ENCODE measurements at places on chromosomes 2 and 18.

- no peak for DNase-seq
These were observed 341.1 kb downstream of the BCL11A start for GRCh38 chr2:60212181-60212945.

GRCh38 chr2:224363281-224363680 is 38.6 kb downstream of the FAM124B start:
- DNase-seq, result no peak

DNA sequence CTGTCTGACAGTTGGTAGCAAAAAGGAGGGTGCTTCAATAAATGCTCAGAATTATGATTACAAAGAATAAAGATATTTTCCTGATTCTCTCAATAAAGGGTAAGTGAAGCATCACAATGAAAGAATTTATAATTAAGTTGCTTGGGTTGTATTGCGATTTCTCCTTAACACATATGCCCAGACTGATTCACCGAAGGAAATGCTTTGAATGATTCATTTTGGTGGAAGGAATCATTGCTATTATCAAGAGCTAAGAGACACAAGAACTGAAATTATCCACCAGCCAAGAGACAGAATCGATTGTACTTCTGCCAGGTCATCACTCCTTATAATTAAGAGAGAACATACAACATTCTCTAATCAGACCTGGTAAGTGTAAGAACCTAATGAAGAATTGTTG is 301.4 kb downstream of the NR4A2 start:
- DNase-seq, result no peak

GRCh38 chr18:57748770-57749603 is 54.1 kb downstream of the ATP8B1 start:
- no peak for DNase-seq

- DNase-seq, result no peak
These were observed 284.4 kb downstream of the SOX11 start for GRCh38 chr2:5976531-5977065.

- no peak for DNase-seq
These were observed 138.9 kb downstream of the HDAC4 start for GRCh38 chr2:239261796-239262483.

DNA sequence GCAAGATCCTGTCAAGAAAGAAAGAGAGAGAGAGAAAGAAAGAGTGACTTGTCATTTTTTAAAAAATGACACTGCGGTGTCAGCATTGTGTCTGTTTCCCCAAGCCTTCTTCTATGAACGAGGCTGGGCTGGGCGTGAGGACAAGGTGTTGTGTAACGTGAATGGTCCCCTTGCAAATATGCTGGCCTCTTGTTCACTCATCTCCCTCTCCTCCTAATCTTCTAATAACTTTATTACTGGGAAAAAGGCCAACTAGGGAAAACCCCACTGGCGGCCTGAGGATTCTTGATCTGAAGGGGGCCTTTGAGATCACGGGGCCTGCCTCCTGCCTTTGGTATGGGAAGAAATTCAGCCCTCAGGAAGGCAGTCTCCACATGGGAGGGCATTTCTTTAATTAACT is 163.1 kb downstream of the MIB1 start:
- no peak for DNase-seq

DNA sequence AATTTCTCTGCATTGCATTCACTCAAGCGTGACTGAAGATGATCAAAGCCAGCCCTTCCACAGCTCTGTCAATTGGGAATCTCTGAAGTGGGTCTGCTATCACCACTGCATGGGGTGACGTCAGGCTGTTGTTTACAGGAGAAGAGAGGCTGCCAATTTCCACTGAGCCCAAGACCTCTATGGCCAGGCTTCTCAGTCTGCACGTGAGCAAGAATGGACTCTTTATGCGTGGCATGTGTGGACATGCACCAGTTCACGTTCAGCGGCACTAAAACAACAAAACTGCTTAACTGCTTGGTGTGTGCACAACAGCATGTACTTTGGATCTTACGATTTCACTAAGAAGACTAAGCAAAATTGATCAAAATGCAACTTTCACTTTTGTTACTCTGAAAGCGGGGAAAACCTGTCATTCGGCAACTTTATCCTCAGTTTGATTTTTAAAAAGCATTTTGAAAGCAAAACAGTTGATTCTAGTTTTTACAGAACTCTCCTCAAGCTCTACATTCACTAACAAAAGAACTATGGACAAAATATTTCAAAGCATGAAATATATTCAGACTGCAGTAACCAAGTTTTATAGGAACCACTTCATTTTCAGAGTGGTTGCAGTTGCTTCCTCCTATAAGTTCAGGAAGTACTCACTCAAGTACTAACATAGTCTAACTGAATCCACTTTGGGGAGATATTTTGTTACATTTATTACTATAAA is 77.0 kb upstream of the SERTAD2 start:
- DNase-seq, result peak; percentile 50

GRCh38 chr18:60232541-60232940 is 140.0 kb downstream of the MC4R start:
- peak; percentile 21 for DNase-seq

DNA sequence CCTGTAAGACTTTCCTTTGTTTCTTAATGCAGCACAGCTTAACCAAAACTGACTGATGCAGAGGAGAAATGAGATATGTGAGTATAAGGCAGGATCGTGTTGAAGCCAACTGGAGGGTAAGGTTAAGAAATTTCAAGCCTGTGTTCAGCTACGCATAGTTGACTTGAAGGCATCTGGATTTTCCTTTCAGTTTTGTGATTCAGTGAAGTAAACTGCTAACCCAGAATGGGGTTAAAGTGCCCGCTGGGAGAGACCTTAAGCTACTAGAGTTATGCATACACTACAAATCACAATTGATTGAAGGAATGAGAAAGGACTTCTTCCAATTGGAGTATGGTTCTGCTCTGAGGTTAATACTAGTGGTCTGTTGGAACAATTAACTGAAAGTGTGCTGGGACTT is 22.6 kb downstream of the THSD7B start:
- no peak for DNase-seq

- no peak for DNase-seq
These were observed 15.5 kb downstream of the GORASP2 start for GRCh38 chr2:170944545-170944944.

- DNase-seq, result no peak
These were observed 21.4 kb downstream of the CHMP1B start for GRCh38 chr18:11872479-11873136.

GRCh38 chr18:79682894-79683625 is 3.5 kb downstream of the CTDP1 start:
- no peak for DNase-seq

GRCh38 chr2:128503399-128504245 is 185.0 kb upstream of the HS6ST1 start:
- DNase-seq, result no peak

DNA sequence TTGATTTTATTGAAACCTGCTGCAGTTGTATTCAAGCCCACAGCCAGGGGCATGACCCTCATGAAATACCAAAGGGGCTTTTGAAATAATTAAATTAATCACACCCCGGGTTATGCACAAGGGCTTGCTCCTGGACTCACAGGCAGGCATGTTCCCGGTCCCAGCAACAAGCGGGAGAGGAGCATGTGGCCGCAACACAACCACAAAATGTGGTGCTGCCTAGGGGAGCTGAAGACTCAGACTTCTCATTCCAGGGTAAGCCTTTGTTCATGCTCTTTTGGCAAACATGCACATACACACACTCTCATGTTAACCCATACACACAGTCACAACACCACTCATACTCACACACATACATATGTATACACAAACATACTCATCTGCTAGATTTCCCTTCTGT is 233.7 kb upstream of the SMAD2 start:
- DNase-seq, result no peak

DNA sequence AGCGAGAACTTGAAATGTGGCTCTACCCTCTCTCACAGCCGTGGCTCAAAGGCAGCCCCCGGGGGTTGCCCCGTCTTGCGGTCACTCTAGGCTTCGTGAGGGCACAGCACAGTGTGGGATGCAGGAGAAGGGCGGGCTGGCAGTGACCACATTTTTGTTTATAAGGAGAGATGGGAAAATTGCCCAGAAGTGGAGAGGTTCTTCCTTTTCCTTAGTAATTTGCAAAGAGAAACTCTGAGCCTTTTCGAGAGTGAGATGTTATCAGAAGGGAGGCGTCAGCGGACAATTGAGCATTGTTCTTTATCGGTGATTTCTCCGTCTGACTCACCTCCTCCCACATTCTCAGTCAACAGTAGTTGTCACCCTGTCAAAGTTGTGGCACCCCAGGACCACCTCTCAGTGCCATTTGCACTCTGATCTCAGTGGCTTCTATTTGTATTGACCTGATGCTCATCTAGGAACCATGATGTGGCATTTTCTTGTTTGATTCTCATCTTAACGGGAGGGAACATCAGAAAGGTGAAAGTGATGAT is 89.6 kb downstream of the ACAA2 start:
- no peak for DNase-seq

DNA sequence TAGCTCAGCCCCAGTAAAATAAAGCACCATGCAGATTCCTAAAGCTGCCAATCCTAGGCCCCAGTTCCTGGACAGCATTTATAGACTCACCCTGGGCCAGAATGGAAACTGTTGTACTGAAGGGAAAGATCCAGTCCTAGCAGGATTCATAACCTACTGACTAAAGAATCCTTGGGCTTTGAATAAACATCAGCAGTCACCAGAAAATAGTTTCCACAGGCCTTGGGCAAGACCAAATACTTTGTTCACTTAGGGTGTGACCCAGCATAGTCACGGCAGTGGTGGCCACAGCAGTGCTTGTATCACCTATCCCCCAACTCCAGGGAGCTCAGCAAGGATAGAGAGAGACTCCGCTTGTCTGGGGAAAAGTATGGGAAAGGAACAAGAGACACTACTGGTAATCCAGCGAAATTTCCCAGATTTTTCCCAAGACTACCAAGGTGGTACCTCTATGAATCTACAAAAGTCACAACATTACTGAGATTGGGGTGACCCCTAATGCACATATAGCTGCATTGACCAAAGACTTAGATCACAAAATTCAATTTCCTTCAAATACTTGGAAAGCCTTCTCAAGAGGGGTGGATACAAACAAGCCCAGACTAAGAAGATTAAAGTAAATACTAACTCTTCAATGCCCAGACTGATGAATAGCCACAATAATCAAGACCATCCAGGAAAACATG is 748.1 kb upstream of the LRATD1 start:
- no peak for DNase-seq

- peak; percentile 8 for DNase-seq
These were observed 16.8 kb downstream of the TMEM17 start for GRCh38 chr2:62489162-62489561.

DNA sequence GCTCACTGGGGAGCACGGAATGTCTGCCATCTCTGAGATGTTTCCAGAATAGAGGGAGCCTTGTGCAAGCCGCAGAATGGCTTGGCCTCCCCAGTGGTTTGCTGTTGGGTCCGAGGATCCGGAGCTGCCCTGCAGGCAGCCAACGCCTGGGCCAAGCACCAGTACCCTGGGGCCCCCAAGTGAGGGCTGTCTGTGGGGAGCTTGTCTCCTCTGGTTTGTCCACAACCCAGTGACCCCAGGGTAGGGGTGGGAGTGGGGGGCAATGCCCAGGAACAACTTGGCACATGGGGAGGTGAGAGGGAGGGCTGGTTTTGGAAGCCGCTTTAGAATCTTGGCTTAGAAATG is 147.1 kb downstream of the CABLES1 start:
- no peak for DNase-seq

GRCh38 chr2:120968307-120969015 is 232.8 kb downstream of the GLI2 start:
- no peak for DNase-seq

GRCh38 chr2:38574278-38574677 is 28.4 kb downstream of the HNRNPLL start:
- no peak for DNase-seq
